ENCODE measurements at places on chromosomes 7 and 10.

GRCh38 chr10:32446536-32447406 is 831 bp downstream of the CCDC7 start:
- DNase-seq: no peak

GRCh38 chr10:22097696-22098095 is 94.2 kb upstream of the DNAJC1 start:
- DNase-seq: no peak

DNA sequence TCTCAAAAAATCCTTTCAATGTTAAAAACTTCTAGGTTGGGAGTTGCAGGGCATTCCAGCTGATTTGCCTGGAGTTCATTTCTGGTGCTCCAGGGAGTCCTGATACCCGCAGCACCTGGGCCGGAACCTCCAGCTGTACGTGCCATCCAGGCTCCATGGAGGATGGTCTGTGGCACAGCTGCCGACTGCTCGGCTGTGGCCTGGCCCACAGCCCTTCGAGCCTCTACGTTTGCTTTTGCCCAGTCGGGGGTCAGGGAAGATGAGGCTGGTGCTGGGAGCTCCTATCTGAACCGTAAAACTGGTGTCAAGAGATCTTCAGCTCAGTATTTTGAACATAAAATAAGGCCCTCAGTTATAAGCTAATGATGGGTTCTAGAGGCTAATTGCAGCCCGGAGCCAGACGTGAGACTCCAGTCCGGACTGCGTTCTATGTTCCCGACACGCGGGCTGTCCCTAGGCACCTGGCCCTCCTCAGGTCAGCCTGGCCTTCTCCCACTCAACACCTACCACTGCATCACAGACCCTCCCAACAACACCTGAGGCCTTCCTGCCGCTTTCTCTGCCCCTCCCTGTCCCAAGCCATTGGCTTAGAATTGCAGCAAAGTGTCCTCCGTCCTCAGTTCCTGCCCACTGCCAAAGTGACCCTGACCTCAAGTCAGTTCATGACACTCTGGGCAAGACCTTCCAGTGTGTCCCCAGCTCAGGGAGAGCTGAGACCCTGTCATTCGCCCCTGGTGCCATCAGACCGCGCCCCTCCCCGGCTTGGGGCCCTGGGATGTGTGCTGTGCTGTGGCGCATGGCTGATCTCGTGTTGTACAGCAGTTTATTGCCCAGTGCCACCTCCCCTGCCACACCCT is 64.2 kb upstream of the DNAJB6 start:
- DNase-seq: no peak

DNA sequence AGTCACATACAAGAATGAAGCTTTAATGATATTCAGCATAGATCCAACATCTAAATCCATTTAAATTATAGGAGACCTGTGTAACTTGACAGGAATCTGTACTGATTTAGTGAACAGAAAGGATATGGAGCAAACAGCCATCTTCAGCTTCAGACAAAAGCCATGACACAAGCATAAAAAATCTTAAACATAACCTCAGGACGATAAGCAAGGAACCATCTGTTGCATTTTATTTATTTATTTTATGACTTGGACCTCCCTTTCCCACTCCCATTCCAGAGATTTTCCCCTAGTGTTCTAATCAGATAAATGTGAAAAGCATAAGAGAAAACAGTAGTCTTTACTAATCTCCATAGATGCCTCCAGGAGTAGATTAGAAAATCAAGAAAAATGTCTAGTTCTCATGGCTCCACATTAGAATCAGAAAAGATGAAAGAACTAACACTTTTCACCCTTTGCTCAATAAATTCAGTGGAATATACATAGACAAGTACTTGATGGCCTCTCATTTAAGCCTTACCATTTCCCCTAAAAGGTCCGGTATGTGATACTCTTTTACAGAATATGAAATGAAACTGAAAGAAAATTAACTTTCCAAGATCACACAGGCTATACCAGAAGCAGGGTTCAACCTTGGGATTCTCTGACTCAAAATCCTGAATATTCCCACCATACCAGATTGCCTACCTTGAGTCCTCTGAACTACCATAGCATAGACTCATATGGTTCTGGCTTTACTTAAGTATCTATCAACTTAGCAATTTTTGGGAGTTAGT is 15.2 kb downstream of the CACNA2D1 start:
- no peak for DNase-seq
